Tibial nerve (tissue), 4 donors: ENCODE measurements at places on chromosomes 5 and 9.

DNA sequence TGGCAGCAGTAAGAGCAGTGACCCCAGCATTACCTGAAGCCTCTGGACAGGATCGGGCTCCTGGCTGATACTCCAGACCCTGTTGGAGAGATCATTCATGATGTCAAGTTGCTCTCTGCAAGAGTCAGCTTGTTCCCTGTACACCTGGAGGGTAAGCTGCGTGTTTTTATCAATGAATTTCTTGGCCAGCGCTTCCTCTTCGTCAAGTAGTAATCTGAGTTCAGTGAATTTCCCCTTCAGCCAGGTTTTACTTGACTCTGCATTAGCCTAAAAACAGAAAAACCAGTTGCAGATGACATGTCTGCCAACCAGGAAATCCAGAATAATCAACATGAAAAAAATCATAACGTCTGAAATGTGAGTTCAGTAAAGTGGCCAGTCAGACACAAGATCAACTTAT is 19.1 kb downstream of the TRIM14 start:
- no peaks in the 10 kb centered on the region for H3K27me3 ChIP-seq
- H3K27ac ChIP-seq, result no peak overlapping the region
- no peaks in the 10 kb centered on the region for H3K36me3 ChIP-seq
- no peak overlapping the region for H3K4me3 ChIP-seq
- no peak for DNase-seq

GRCh38 chr5:42108468-42108867 is 183.4 kb downstream of the FBXO4 start:
- H3K27me3 ChIP-seq, result no peaks in the 10 kb centered on the region
- DNase-seq, result no peak
- no peak overlapping the region for H3K4me3 ChIP-seq

DNA sequence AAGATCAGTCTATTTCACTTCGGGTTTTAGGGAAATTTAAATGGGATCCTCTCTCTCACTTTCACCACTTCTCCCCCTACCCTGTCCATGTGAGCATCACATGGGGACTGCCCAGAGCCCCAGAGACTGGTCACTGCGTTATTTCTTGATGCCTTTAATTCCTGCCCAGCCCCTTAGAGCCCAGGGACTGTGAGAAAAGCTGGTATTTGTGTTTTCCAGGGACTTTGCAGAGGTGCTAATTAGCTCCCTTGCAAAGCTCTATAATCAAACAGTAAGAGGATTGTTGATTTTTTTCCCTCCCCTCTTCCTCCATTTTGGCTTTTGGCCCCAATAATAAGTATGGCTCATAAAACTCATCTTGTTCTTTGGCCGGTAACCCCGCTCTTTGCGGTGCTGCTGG is 35.6 kb downstream of the NTRK2 start:
- no peaks in the 10 kb centered on the region for H3K27me3 ChIP-seq
- no peak for DNase-seq
- no peak overlapping the region for H3K27ac ChIP-seq
- no peak overlapping the region for H3K4me3 ChIP-seq
- no peaks in the 10 kb centered on the region for H3K36me3 ChIP-seq

DNA sequence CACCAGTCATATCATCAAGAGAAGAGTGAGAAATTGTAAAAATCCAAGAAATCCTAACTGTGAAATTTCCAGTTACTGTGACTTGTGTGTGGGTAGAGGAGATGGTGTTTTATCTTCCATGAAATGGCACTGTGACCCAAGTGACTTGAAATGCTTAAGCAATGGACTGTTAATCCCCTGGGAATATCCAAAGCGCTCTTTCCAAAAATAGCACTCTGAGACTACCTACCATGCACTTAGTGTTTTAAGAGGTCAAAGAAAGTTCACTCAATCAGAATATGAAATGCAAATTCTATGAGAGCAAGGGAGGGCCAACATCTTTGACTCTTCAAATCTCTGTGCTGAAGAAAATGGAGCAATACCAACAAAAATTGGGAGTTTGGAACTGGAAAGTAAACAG is 244.0 kb downstream of the GABRB2 start:
- no peaks in the 10 kb centered on the region for H3K36me3 ChIP-seq
- no peaks in the 10 kb centered on the region for H3K27me3 ChIP-seq
- H3K27ac ChIP-seq, result no peak overlapping the region
- H3K4me1 ChIP-seq, result no peaks in the 10 kb centered on the region

- H3K4me1 ChIP-seq, result no peaks in the 10 kb centered on the region
- DNase-seq, result no peak
- H3K27ac ChIP-seq, result no peak overlapping the region
- H3K36me3 ChIP-seq, result no peaks in the 10 kb centered on the region
These were observed 35.6 kb upstream of the TRIO start for GRCh38 chr5:14107536-14107935.

- no peak overlapping the region for H3K4me3 ChIP-seq
- H3K4me1 ChIP-seq, result peaks cover 17% of the 10 kb centered on the region
- no peak overlapping the region for H3K27ac ChIP-seq
- H3K27me3 ChIP-seq, result no peaks in the 10 kb centered on the region
These were observed 86.4 kb upstream of the COL5A1 start for GRCh38 chr9:134555094-134555650.

- no peaks in the 10 kb centered on the region for H3K27me3 ChIP-seq
- no peaks in the 10 kb centered on the region for H3K4me1 ChIP-seq
- no peak overlapping the region for H3K27ac ChIP-seq
- no peak overlapping the region for H3K4me3 ChIP-seq
- no peak for DNase-seq
These were observed 74.3 kb downstream of the ZDHHC21 start for GRCh38 chr9:14618836-14619420.

DNA sequence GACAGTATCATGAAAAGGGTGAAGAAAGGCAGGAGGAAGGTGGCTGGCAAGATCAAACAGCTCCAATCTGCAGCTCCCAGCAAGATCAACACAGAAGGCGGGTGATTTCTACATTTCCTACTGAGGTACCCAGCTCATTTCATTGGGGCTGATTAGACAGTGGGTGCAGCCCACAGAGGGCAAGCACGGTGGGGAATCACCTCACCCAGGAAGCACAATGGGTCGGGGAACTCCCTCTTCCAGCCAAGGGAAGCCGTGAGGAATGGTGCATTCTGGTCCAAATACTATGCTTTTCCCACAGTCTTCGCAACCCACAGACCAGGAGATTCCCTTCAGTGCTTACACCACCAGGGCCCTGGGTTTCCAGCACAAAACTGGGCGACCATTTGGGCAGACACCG is 66.8 kb downstream of the CAMSAP1 start:
- H3K27me3 ChIP-seq, result no peaks in the 10 kb centered on the region
- H3K4me3 ChIP-seq, result no peak overlapping the region
- no peaks in the 10 kb centered on the region for H3K4me1 ChIP-seq
- no peaks in the 10 kb centered on the region for H3K36me3 ChIP-seq

- no peaks in the 10 kb centered on the region for H3K36me3 ChIP-seq
- no peak overlapping the region for H3K27ac ChIP-seq
- H3K27me3 ChIP-seq, result no peaks in the 10 kb centered on the region
- no peak overlapping the region for H3K4me3 ChIP-seq
- DNase-seq, result no peak
These were observed 228.3 kb upstream of the RASEF start for GRCh38 chr9:83291196-83291595.

GRCh38 chr9:565528-565927 is 276.0 kb upstream of the DMRT1 start:
- no peak overlapping the region for H3K27ac ChIP-seq
- H3K4me3 ChIP-seq, result no peak overlapping the region

- no peak overlapping the region for H3K27ac ChIP-seq
- no peaks in the 10 kb centered on the region for H3K4me1 ChIP-seq
- no peak overlapping the region for H3K4me3 ChIP-seq
- H3K36me3 ChIP-seq, result no peaks in the 10 kb centered on the region
These were observed 100.4 kb downstream of the NFIB start for GRCh38 chr9:14213504-14213903.

DNA sequence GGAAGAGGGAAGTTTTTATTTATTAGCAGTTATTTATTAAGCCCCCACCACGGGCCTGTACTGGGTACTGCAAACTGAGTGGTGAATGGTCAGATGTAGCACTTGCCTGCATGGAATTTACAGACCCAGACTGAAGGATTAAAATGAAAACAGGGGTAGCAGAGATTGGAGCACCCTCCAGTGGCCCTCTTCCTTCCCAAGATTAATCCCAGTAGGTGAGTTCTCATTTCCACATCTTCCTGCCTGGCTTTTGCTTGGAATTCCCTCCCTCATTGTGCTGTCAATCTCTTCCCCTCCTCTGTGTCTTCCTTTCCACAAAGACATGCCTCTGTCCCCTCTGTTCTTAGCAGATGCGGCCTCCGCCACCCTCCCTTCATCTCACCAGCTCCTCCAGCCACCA is 39.2 kb downstream of the MVB12B start:
- no peaks in the 10 kb centered on the region for H3K27me3 ChIP-seq
- H3K4me1 ChIP-seq, result no peaks in the 10 kb centered on the region
- no peak overlapping the region for H3K4me3 ChIP-seq
- DNase-seq, result no peak
- H3K27ac ChIP-seq, result no peak overlapping the region

DNA sequence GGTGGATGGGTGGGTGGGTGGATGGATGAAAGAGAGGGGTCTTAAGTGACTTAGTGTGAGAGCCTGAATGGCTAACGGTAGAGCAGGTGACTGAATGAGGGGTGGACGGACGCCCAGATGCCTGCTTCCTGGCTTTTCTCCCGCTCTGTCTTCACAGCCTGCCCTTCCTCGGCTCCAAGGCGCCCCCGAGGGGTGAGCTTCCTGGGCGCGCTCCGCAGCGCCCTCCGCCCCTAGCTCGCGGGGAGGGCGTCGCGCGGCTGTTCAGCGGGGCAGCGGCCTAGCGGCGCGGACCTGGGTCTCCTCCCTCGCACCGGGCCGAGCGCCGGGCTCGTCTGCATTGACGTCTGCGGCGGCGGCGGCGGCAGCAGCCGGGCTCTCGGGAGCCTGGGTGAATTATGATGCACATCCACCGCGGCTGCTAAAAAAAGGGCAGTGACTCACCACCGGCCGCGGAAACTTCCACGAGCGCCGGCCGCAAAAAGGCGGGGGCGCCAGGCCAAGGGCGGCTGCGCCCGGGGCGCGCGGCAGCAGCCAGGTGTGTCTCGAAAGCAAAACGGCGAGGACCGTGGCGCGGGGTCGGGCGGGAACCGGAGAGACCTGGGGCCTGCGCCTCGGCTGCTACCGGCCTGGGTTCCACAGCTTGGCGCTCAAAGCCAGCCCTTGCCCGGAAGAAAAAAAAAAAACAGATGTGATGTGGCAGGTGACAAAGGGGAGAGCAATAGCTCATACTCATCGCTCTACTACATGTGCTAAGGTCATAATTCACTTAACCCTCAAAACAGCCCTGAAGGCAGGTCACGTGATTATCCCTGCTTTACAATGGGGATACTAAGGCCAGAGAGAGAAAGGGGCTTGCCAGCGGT is 143.0 kb upstream of the ADRA1B start:
- H3K36me3 ChIP-seq, result no peaks in the 10 kb centered on the region
- DNase-seq, result peak; percentile 53
- H3K4me1 ChIP-seq, result no peaks in the 10 kb centered on the region
- H3K4me3 ChIP-seq, result peak overlapping the region; percentile 28
- H3K27ac ChIP-seq, result peak overlapping the region; percentile 24

- no peaks in the 10 kb centered on the region for H3K27me3 ChIP-seq
- no peaks in the 10 kb centered on the region for H3K4me1 ChIP-seq
- no peaks in the 10 kb centered on the region for H3K36me3 ChIP-seq
- no peak overlapping the region for H3K4me3 ChIP-seq
- no peak for DNase-seq
These were observed 251.2 kb downstream of the NFIB start for GRCh38 chr9:14062586-14063221.

GRCh38 chr5:180067986-180068385 is 3.6 kb downstream of the RNF130 start:
- H3K4me3 ChIP-seq, result no peak overlapping the region
- peaks cover 4% of the 10 kb centered on the region for H3K4me1 ChIP-seq
- peak overlapping the region; percentile 4 for H3K27ac ChIP-seq
- H3K27me3 ChIP-seq, result no peaks in the 10 kb centered on the region
- no peaks in the 10 kb centered on the region for H3K36me3 ChIP-seq

GRCh38 chr5:52814352-52815148 is 26.8 kb downstream of the ITGA1 start:
- no peaks in the 10 kb centered on the region for H3K36me3 ChIP-seq
- H3K4me3 ChIP-seq, result no peak overlapping the region
- no peak for DNase-seq
- no peak overlapping the region for H3K27ac ChIP-seq
- H3K4me1 ChIP-seq, result no peaks in the 10 kb centered on the region

- H3K4me3 ChIP-seq, result no peak overlapping the region
- H3K36me3 ChIP-seq, result no peaks in the 10 kb centered on the region
- no peaks in the 10 kb centered on the region for H3K27me3 ChIP-seq
These were observed 44.9 kb upstream of the ZNF366 start for GRCh38 chr5:72552041-72552557.

- peaks cover 2% of the 10 kb centered on the region for H3K36me3 ChIP-seq
- no peaks in the 10 kb centered on the region for H3K4me1 ChIP-seq
- no peaks in the 10 kb centered on the region for H3K27me3 ChIP-seq
These were observed 6.9 kb upstream of the POMT1 start for GRCh38 chr9:131495785-131496184.

DNA sequence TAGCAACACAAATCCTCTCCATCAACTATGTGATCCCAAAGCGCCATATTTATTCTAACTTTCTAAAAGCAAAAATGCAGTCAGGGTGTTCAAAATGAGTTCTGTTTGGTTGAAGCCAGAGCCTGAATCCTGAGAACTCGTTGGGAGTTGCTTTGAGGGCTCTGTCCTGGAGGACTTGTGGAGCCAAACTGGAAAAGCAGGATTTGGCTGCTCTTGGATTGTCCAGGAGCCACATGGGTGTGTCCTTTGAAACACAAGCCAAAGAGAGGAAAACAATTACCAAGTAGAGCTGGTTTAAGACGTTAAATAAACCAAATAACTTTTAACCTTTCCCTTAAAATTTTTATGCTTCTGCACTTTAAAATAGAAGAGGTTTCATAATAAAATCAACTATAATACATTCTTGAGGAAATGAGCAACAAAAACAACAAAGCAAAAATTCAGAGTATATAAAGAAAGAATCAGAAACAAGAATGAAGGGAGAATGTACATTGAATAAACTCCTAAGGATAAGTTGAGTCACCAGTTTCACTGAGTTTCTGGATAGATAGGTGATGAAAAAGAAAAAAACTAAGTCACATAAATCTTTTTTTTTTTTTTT is 13.5 kb downstream of the C5orf46 start:
- H3K27me3 ChIP-seq, result no peaks in the 10 kb centered on the region
- no peak for DNase-seq
- H3K4me3 ChIP-seq, result no peak overlapping the region
- no peaks in the 10 kb centered on the region for H3K4me1 ChIP-seq
- H3K27ac ChIP-seq, result no peak overlapping the region

- no peaks in the 10 kb centered on the region for H3K4me1 ChIP-seq
- no peak overlapping the region for H3K27ac ChIP-seq
- no peak for DNase-seq
- H3K4me3 ChIP-seq, result no peak overlapping the region
- no peaks in the 10 kb centered on the region for H3K36me3 ChIP-seq
These were observed 431.3 kb upstream of the ITGA1 start for GRCh38 chr5:52356311-52356918.

GRCh38 chr9:74861071-74861470 is 26.6 kb downstream of the TRPM6 start:
- no peak for DNase-seq
- H3K4me1 ChIP-seq, result no peaks in the 10 kb centered on the region
- no peak overlapping the region for H3K27ac ChIP-seq
- H3K27me3 ChIP-seq, result no peaks in the 10 kb centered on the region

GRCh38 chr5:587403-587802 is 24.7 kb upstream of the CEP72 start:
- H3K36me3 ChIP-seq, result no peaks in the 10 kb centered on the region
- H3K27ac ChIP-seq, result no peak overlapping the region
- no peak overlapping the region for H3K4me3 ChIP-seq
- no peak for DNase-seq
- H3K27me3 ChIP-seq, result no peaks in the 10 kb centered on the region

- H3K36me3 ChIP-seq, result no peaks in the 10 kb centered on the region
- H3K27ac ChIP-seq, result no peak overlapping the region
- no peaks in the 10 kb centered on the region for H3K27me3 ChIP-seq
- H3K4me3 ChIP-seq, result no peak overlapping the region
- no peak for DNase-seq
These were observed 158.5 kb upstream of the RGS7BP start for GRCh38 chr5:64347309-64347708.
